ENCODE measurements at places on chromosomes 7 and 10. TPM values are rescaled to one million over a fixed set of nuclear protein-coding genes. Genes with fewer than 3 reads are reported as not detected.

Gene CYP2C8
- polyA plus RNA-seq, result 24.4 TPM

Gene HERPUD2
- 8.9 TPM for polyA plus RNA-seq

Gene PLPP4
- polyA plus RNA-seq, result not detected

Gene UNC5B
- polyA plus RNA-seq, result 19.4 TPM

Gene NCF1
- 0.89 TPM for polyA plus RNA-seq

Gene PLCE1
- 2.5 TPM for polyA plus RNA-seq

Gene TCTN3
- 19.5 TPM for polyA plus RNA-seq

Gene MRPS17
- 14.9 TPM for polyA plus RNA-seq

Gene DHTKD1
- 9.1 TPM for polyA plus RNA-seq

Gene ZNF239
- 2.6 TPM for polyA plus RNA-seq

Gene SPACDR
- 0.43 TPM for polyA plus RNA-seq

DNA sequence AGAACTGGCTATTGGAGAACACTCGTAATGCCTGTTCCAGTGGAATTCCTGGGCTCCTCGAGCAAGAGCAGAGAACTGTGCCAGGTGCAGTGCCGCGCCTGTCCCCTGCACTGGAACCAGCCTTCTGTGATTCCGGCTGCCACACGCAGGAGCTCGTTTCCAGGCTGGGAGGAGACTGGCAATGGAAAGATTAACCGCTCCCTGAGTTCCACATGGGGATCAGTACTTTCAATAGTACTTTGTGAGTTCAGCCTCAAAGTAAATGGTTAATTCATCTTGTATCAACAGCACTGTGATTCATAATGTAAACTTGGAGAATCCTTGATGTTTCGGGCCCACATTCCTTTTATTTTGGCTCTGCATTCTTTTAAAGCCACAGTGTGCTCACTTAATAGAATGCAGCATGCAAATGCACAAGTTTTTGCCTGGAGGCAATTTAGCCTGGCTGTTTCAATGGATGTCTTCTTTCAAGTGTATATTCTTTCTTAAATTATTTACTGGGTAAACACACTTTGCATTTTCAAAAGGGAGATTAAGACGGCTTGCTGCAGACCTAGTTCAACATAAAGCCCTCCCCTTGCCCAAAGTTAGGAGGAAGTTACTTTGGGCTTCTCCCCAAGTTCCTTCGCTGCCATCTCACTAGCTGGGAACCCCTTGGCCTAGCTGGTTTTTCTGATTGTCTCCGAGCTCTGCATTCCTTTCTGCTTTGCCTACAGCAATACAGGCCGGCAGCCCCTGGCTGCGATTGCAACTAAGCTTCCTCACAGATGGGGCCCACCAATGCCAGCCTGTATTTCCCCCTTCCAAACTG, 138.1 kb upstream of the TCF7L2 start:
- H3K36me3 ChIP-seq, result peaks cover 20% of the 10 kb centered on the region
- no peaks in the 10 kb centered on the region for H3K27me3 ChIP-seq
- no peak overlapping the region for H3K4me3 ChIP-seq
- H3K4me1 ChIP-seq, result peaks cover 13% of the 10 kb centered on the region
- peak; percentile 52 for DNase-seq
- H3K27ac ChIP-seq, result peak overlapping the region; percentile 22

DNA sequence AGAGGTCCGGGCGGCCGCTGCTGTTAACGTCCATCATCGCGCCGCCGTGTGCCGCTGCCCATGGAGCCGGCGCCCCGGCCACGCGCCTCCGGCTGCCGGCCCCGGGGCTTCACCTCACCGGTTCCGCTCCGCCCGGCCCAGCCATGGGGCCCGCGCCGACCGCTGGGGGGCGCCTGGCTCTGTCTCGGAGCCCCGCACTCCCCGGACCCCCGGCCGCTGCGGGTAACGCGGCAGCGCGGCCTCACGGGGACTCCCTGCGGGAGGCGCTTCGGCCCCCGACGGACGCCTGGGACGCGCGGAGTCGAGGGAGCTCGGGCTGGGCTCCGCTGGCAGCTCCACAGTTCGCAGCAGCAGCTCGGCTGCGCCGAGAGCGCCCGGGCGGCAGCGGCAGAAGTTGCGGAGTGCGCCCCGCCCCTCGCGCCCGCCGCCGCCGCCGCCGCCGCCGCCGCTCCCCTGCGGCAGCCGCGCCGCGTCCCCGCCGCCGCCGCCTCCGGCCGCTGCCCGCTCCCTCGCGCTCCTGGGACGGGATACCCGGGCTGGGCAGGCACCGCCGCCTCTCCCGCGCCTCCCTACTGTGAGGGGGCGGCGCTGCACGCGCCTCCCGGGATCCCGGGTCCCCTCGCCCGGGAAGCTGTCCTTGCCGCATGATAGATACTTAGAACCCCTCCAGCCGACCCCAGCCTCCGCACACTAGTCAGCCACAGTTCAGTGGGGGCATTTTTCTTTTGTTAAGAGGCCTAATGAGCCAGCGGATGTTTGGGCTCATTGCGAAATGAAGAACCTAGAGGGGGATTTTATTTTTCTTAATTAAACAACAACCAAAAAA, at the start of gene HTR7:
Gene HTR7, minus strand, starts transcription at position 405 of the 826 bp plus-strand sequence. Its CDS starts 368 bp downstream, at position 37.
- H3K4me3 ChIP-seq, result peak within 1 kb of the TSS; percentile 48
- H3K27me3 ChIP-seq, result peaks cover 13% of the 10 kb centered on the region
- H3K36me3 ChIP-seq, result no peaks in the 10 kb centered on the region
- H3K27ac ChIP-seq, result peak within 1 kb of the TSS; percentile 77

DNA sequence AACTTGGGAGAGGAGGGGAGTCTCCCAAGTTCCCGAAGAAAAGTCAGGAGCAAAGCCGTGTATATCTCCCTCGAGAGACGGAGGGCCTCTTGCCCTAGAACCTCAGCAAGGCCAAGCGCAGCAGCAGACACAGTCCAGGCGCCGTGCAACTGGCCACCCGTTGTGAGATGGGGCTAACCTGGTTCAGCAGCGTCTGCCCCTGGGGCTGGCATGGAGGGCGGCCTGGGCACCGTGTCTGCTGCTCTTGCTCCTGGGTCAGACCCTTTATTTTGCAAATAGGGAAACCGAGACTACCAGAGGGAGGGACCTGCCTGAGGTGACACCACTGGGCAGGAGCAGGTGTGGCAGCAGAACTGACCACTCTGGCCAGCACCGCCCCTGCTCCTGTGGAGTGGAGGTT, 13.4 kb downstream of the ATP5MF start:
- H3K27ac ChIP-seq, result no peak overlapping the region
- H3K36me3 ChIP-seq, result peaks cover 32% of the 10 kb centered on the region
- H3K4me1 ChIP-seq, result no peaks in the 10 kb centered on the region
- H3K4me3 ChIP-seq, result no peak overlapping the region

- no peaks in the 10 kb centered on the region for H3K36me3 ChIP-seq
- H3K4me3 ChIP-seq, result no peak overlapping the region
- H3K4me1 ChIP-seq, result no peaks in the 10 kb centered on the region
- DNase-seq, result no peak
- no peak overlapping the region for H3K27ac ChIP-seq
These were observed 13.9 kb downstream of the HECTD2 start for GRCh38 chr10:91424016-91424415.

- H3K27me3 ChIP-seq, result no peaks in the 10 kb centered on the region
- no peak overlapping the region for H3K27ac ChIP-seq
- H3K36me3 ChIP-seq, result no peaks in the 10 kb centered on the region
- no peaks in the 10 kb centered on the region for H3K4me1 ChIP-seq
- no peak for DNase-seq
These were observed 176.1 kb upstream of the SEMA3C start for GRCh38 chr7:81094952-81095351.

DNA sequence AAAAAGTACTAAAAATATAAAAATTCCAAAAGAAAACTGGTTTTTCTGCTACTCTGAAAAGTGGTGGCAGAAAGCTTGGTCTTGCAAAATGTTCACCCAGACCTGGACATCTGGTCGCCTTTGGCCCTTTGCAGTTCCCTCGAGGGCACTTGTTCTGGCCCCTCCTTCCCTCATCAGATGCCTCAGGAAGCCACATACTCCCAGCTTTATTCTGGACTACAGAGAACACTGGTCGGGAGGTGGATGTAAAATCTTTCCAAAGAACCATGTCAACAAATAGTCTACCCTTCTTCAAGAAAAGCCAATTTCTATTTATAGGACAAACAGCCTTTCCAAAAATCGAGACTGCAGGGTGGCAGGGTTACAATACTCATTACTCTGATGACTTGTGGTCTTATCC, 726.1 kb downstream of the TNS3 start:
- DNase-seq, result no peak
- H3K27me3 ChIP-seq, result no peaks in the 10 kb centered on the region
- no peak overlapping the region for H3K4me3 ChIP-seq

DNA sequence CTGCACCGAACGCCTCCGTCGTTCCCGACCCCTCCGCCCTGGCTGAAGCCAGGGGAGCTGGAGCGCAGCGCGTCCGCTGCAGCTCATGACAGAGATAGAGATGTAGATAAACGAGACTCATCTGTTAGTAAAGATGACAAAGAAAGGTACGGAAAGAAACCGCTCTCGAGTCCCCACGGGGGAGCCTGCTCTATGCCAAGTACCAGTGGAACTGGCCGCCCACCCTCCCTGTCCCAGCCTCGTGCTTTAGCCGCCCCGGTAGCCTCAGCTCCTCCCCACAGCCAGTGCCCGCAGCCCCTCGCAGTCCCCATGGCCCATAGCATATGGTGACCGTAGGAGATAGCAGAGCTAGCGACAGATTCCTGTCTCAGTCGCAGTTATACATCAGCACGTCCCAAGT, 344.7 kb upstream of the GALNT17 start:
- H3K27ac ChIP-seq, result no peak overlapping the region
- DNase-seq, result no peak
- H3K4me1 ChIP-seq, result no peaks in the 10 kb centered on the region

GRCh38 chr10:75202321-75203045, 8.1 kb upstream of the VDAC2 start:
- DNase-seq, result peak; percentile 74
- H3K27ac ChIP-seq, result no peak overlapping the region
- H3K4me3 ChIP-seq, result no peak overlapping the region

DNA sequence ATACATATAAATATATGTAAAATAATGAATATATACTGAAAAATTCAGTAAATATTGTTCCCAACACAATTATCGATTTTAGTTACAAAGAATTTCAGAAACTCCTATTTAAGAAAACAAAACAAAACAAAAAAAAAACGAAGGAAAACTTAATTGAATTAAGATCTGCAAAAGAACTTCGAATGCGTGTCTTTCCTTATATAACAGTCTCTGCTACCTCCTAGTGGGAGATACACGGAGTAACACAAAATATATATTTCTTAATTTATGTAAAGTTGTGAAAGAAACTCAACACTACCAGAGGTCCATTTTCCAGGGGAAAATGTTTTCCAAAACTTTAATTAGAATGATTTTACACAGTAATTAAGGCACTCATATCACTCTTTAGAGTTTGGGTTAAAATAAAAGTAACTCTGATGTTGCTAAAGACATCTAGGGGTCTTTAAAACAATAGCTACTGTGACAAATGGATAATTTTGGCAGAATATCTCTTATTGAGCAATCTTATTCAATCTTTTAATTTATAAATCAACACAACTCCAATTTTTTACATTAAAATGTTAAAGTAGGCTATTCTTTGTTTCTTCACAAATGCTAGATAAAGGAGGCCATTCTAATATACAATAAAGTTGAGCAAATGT, 41.6 kb downstream of the NEBL start:
- H3K4me1 ChIP-seq, result no peaks in the 10 kb centered on the region
- H3K4me3 ChIP-seq, result no peak overlapping the region
- peak; percentile 15 for DNase-seq
- H3K27ac ChIP-seq, result no peak overlapping the region
- no peaks in the 10 kb centered on the region for H3K27me3 ChIP-seq

DNA sequence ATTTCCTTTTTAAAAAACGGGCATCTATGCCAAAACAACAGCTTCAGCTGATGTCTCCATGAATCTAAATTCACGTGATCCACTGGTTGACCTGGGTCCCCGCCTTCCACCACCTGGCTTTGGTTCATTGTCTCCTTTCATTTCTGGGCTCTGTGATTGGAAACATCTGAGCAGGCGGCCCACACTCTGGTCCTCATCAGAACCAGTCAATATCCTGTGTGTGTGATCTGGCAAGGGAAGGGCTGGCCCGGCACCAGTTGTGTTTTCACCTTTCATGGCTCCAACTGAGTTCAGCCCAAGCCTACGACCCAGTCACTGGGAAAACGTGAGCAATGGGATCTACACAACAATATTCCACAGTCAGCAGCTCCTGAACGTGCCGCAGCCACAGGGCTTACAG, 46.2 kb downstream of the PARP12 start:
- peaks cover 4% of the 10 kb centered on the region for H3K36me3 ChIP-seq
- H3K27me3 ChIP-seq, result no peaks in the 10 kb centered on the region
- H3K27ac ChIP-seq, result no peak overlapping the region
- no peak for DNase-seq

DNA sequence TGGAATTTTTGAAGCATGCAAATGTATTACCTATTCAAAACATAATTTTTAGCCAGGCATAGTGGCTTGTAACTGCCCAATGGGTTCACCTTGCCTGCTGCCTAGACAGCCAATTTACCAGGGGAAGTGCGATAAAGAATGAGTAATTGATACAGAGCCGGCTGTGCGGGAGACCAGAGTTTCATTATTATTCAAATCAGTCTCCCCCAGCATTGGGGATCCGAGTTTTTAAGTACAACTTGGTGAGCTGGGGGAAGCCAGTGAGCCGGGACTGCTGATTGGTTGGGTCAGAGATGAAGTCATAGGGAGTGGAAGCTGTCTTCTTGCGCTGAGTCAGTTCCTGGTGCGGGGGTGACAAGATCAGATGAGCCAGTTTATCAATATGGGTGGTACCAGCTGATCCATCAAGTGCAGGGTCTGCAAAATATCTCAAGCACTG, 29.1 kb upstream of the NRBF2 start:
- H3K4me3 ChIP-seq, result no peak overlapping the region
- no peak for DNase-seq
- no peaks in the 10 kb centered on the region for H3K27me3 ChIP-seq
- H3K4me1 ChIP-seq, result no peaks in the 10 kb centered on the region

- H3K36me3 ChIP-seq, result no peaks in the 10 kb centered on the region
- H3K27ac ChIP-seq, result no peak overlapping the region
These were observed 2.3 kb downstream of the BMPER start for GRCh38 chr7:33907625-33908024.

GRCh38 chr10:8614054-8614565, 559.6 kb downstream of the GATA3 start:
- H3K4me3 ChIP-seq, result no peak overlapping the region
- no peak overlapping the region for H3K27ac ChIP-seq
- no peaks in the 10 kb centered on the region for H3K4me1 ChIP-seq

DNA sequence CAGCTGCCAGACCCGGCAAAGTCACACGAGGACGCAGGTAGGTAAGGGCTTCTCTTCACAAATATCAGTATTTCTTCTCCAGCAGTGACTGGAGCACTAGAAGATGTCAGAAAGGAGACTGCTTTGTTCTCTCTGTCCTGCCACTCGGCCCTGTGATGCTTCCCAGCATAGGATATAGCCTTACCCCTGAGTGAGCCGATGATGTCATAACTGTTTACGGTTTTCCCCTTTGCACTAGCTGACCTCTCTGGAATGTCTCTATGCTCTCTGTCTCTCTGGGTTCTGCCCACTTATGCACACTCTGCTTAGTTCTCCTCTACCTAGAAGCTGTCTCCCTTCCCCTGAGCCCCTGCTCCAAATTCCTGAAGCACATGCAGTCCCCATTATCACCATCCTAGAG, 167.5 kb upstream of the PODXL start:
- H3K27me3 ChIP-seq, result no peaks in the 10 kb centered on the region
- H3K4me3 ChIP-seq, result no peak overlapping the region
- H3K4me1 ChIP-seq, result no peaks in the 10 kb centered on the region
- no peaks in the 10 kb centered on the region for H3K36me3 ChIP-seq
- H3K27ac ChIP-seq, result no peak overlapping the region
- no peak for DNase-seq
